ENCODE measurements at places on chromosomes 7 and 10.

DNA sequence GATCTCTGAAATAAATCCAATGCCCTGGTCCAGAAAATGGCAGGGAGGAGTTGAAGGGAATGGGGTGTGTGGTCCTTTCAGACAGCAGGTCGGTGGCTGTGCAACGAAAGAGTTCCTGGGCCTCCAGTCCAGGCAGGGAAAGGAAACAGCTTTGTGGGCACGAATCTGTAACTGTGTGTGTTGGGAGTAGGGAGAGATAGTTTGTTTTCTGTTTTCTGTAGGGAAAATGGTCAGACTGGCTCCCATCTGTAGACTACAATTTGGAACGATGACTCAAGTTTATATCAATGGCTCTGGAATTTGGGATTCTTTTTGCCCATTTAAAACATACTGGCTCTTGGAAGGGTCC lies 2.6 kb upstream of the HOXA9 start:
- DNase-seq, result no peak

DNA sequence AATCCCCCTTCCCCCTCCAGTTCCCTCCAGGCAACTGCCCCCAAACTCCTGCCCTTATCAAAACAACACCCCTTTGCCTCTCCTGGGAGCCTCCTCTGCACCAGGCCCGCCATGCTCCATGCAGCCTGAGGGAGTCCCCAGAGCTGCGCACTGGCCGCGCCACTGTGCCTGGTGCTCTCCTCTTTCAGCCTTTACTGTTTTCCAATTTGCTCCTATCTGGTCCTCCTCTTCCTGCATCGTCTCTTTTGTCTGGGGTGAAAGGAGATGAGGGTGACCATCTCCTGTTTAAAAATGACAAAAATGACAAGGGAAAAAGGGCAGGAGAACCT lies 165.8 kb upstream of the ADCY1 start:
- no peak for DNase-seq

GRCh38 chr10:131832056-131832685 lies 68.6 kb upstream of the PPP2R2D start:
- no peak for DNase-seq

DNA sequence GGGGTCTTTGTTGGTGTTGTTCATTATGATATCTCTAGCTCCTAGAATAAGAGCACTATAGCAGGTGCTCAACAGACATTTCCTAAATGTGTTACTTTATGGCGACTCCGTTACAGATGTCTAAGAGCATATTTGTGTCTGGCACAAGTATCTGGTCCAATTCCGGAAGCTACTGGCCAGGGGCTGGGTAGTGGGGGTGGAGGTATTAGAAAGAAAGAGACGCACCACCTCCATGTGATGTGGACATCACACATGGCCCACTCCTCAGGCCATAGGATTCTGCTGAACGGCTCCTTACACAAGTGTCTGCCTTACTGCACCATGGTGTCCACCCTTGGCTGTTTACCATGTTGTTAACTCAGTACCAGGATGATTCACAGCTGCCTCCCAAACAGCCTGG lies 296.8 kb upstream of the MKI67 start:
- DNase-seq, result no peak

GRCh38 chr7:117666031-117666430 lies 186.2 kb downstream of the CFTR start:
- DNase-seq, result no peak

DNA sequence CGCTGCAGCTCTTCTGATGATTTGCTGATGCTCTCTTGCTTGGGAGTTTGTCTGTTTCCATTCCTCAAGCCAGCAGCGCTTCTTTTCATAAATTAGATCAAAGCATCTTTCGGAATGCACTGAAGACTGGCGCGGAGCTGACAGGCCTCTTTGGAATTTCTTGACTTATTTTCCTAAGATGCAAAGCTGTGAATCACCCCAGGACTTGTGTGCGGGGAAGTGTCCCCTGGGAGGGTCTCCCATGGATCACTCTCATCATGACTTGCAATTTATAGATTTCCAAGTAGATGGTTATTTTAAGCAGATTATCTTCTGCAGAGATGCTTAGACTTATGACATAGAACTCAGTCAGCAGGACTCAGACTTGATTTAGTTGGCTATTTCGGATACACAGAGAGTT lies 467.2 kb downstream of the TCERG1L start:
- DNase-seq, result no peak

DNA sequence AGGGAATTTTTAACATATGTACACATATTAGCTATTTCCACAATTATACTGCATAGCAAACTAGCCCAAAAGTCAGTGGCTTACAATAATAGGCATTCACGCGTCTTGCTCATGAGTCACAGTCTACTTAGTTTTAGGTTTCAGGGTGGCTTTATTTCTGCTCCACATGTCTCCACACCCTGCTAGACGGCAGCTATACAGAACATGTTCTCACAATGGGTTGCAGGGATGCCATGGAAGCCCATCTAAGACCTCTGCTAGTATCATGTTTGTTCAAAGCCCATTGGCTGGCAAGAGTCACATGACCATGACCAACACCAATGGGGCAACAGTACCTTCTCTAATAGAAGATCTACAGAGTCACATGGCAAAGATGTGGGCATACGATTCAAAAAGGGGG lies 96.3 kb upstream of the NEBL start:
- no peak for DNase-seq

- DNase-seq, result no peak
Measured at GRCh38 chr10:91551856-91552255, 81.0 kb downstream of the PPP1R3C start.

GRCh38 chr10:128016423-128017060 lies 109.6 kb downstream of the PTPRE start:
- no peak for DNase-seq

GRCh38 chr10:61452151-61452651 lies 980 bp downstream of the TMEM26 start:
- no peak for DNase-seq

- no peak for DNase-seq
Measured at GRCh38 chr7:103541026-103541425, 95.0 kb upstream of the SLC26A5 start.

DNA sequence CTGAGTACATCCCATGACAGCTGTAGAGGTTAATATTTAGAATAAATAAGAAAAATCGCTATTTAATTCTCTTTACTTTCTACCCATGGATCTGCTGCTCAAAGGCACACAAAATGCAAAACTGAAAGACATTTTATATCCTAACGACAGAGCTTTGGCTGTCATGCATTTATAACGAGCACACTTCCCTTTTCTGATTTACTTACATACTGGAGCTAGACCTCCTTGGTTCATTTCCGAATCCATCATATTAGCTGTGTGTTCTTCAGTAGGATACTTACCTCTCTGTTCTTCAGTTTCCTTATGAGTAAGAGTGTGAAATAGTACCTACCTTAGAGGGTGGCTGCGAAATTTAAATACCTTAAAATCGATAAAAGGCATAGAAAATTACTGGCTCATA lies 10.9 kb downstream of the CALCR start:
- no peak for DNase-seq

DNA sequence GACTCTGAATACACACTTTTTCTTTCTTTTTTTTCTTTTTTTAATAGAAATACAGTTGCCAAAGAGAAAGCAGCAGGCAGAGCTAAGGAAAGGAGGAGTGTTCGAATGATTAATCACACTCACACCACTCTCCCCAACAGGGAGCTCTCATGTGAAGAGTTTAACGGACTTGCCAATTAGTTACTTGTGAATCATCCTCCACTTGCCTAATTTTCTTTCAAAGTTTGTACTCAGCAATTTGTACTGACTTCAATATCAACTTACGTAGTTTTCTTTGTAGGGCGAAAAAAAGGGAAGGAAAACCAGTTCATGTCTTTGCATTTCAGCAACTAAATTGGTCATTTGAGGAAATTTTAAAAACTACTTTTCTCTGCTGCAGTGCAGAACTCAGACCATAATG lies 109.2 kb downstream of the PIP4K2A start:
- DNase-seq, result no peak

GRCh38 chr10:62199584-62199983 lies 69.1 kb downstream of the RTKN2 start:
- peak; percentile 70 for DNase-seq

GRCh38 chr7:151684408-151685175 lies 164.9 kb upstream of the RHEB start:
- no peak for DNase-seq

GRCh38 chr7:128454808-128455542 lies 703 bp upstream of the HILPDA start:
- peak; percentile 48 for DNase-seq

GRCh38 chr10:97456686-97457065 lies 10.7 kb downstream of the ZDHHC16 start:
- no peak for DNase-seq

DNA sequence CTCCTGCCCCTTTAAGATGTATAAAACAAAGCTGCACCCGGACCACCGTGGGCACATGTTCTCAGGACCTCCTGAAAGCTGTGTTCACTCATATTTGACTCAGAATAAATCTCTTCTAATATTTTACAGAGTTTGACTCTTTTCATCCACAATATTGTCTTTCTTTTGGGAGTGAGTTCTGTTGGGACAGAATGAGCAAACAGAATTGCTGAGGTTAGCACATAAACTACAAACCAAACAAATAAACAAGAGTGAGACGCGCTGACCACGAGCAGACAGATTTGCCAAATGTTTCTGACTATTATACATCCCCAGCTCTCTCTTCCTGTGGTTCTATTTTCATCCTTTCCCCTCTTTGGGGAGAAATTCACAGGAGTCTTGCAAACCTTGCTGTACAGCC lies 526.7 kb downstream of the CALN1 start:
- no peak for DNase-seq

- DNase-seq, result no peak
Measured at GRCh38 chr10:4353964-4354363, 472.0 kb upstream of the AKR1E2 start.

DNA sequence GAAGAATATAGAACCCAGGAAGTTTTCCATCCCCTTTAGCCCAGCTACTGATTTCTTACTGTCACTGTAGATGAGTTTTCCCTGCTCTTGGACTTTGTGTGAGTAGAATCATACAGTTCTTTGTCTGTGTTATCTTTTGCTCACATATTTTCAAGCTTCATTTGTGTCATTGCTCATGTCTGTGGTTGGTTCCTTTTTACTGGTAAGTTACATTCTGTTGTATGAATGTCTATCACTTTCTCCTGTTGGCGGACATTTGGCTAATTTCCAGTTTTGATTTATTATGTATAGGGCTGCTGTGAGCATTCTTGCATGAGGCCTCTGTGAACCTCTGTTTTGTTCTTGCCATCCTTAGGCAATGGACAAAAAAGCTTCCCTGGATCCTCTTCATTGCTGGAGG lies 5.3 kb downstream of the GLRX3 start:
- DNase-seq, result no peak

DNA sequence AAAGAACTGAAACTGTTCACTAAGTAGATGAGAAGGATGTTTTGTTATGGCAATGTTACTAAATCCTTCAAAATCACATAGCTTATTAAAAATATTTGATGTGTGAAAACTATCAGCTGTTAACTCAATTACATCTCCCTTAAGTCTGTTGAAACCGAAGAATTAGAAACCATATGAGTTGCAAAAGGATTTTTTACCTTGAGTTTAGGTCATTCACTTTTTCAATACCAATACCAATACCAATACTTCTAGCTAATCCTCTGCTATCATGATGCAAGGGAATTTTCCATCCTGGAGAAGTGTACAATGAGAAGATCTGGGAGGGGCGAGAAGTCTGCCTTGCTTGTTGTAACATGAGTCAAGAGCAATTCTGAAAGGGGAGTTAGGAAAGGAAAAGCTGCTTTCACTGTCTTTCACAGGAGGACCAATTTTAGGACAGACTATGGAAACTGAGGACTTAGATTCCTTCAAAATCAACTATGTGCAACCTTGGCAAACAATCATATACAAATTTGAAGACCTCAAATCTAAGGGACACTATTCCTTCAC lies 199.7 kb downstream of the IMMP2L start:
- DNase-seq, result no peak

DNA sequence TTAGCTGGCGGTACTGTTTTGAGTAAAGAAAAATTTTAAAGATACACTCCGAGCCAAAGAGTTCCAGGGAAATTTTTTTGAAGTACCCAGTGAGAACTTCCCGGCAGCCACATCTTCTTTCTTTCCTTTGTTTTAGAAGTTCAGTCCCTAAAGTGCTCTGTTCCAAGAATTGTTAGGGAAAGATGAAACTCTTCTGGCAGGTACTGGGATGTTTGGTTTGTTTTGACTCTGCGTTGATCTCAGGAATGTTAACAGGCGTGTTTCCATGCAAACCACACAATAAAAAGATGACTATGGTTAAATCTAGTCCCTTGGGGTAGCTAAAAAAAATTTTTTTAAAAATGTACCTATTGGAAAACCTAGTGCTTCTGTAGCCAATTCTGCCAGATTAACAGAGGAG lies 224.7 kb upstream of the PHYHIPL start:
- DNase-seq, result no peak

- DNase-seq, result no peak
Measured at GRCh38 chr7:92569137-92569536, 21.1 kb downstream of the FAM133B start.

GRCh38 chr7:17501441-17502212 lies 203.2 kb downstream of the AHR start:
- no peak for DNase-seq

GRCh38 chr7:157480371-157481050 lies 143.7 kb downstream of the DNAJB6 start:
- DNase-seq, result no peak

GRCh38 chr10:103666087-103666761 lies 172.7 kb downstream of the NEURL1 start:
- DNase-seq, result no peak

- no peak for DNase-seq
Measured at GRCh38 chr7:39217783-39218182, 240.1 kb downstream of the POU6F2 start.

- DNase-seq, result no peak
Measured at GRCh38 chr7:112238852-112239610, 32.5 kb downstream of the ZNF277 start.

GRCh38 chr10:24958721-24959381 lies 6.4 kb upstream of the PRTFDC1 start:
- DNase-seq, result no peak

DNA sequence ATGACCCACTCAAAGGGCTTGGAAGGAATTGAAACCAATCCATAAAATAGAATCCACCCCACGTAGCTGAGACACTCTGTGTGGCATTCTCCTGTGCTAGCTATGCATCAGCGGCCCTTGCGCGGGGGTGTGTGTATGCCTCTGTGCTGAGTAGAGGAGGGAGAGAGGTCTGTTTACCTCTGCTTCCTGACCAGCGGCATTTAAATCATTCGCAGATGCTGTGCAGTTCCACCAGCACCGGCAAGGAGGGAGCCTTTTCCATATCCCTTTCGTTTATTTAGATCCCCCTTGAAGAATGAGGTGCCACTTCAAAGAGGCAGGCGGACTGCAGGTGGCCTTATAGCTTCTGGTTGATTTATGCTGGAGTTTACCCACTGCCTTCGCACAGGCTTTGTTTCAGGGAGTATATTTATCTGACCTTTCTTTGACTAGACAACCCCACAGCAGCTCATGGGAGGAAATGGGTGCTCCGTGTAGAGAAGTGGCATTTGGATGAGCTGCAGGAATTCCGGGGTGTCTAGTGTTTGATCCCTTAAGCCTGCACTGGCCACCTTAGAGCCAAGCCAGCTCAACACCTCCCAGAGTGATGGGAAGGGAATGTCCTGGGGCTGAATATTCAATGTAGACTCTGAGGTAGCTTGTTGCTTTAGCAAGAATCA lies 11.4 kb downstream of the C10orf53 start:
- DNase-seq, result no peak

All from Jurkat, Clone E6-1 (cell line).